Kidney glomerular epithelial cell (primary cell): ENCODE measurements at places on chromosomes 5 and 9.

DNA sequence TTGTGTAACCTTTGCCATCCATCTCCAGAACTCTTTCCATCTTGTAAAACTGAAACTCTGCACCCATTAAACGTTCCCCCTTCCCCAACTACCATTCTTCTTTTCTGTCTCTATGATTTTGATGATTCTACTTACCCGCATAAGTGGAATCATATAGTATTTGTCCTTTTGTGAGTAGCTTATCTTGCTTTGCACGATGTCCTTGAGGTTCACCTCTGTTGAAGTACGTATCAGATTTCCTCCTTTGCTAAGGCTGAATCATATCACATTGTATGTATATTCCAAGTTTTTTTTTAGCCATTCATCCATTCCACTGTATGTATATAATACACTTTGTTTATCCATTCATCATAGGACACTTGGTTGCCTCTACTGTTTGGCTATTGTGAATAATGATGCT is 2.9 kb upstream of the RNF130 start:
- no peak for DNase-seq

DNA sequence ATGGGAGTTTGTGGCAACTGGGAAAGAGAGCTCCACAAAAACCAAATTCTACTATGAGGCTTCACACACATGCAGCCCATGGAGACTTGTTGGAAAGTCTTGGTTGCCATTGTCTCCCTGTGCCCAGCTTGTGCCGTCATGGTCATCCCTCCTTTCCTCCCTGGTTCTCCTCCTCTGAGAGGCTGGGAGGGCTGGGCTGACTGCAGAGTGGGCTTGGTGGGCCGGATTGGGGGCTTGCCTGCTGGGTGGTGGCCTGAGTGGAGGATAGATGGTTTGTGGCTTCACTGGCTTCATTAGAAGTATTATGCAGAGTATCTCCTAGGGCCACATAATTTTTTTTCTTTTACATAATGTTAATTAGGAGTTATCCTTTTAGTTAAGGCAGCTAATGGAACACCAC is 52.3 kb upstream of the IRX2 start:
- no peak for DNase-seq

DNA sequence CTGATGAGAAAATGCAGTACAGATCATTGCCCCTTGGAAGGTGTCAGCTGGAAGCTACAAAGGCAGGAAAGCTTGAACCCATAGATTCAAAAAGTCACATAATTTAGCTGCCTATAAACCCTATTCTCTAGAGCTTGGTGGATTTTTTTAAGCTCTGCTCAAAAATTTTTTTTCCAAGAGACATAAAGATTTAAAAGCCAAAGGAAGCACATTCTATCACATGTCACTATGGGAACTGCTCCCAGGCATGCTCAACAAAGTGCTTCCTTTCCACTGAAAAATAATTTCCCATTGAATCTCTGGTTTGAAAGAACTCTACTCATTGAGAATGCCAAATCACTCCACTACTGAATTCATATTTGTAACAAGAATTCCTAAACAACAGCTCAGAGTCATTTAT is 419.8 kb downstream of the CETN3 start:
- DNase-seq = no peak

GRCh38 chr9:133221177-133221809 is 12.2 kb upstream of the OBP2B start:
- DNase-seq = no peak

DNA sequence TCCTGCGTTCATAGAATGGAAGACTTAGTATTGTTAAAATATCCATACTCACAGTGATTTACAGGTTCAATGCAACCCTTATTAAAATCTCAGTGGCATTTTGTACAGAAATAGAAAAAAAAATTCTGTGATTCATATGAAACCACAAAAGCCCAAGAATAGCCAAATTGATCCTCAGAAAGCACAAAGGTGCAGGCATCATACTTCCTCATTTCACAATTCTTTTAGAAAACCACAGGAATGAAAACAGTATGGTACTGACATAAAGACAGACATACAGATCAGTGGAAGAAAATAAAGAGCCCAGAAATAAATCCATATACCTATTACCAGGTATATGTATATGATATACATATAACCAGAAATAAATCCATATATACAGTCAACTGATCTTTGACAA is 86.8 kb upstream of the MEGF10 start:
- DNase-seq = peak; percentile 35

- no peak for DNase-seq
Measured at GRCh38 chr9:11893331-11893730, 799.9 kb upstream of the TYRP1 start.
